ENCODE measurements at places on chromosomes 6 and 20. TPM values are rescaled to one million over a fixed set of nuclear protein-coding genes. Genes with fewer than 3 reads are reported as not detected.

Gene BTNL2
- total RNA-seq: not detected

DNA sequence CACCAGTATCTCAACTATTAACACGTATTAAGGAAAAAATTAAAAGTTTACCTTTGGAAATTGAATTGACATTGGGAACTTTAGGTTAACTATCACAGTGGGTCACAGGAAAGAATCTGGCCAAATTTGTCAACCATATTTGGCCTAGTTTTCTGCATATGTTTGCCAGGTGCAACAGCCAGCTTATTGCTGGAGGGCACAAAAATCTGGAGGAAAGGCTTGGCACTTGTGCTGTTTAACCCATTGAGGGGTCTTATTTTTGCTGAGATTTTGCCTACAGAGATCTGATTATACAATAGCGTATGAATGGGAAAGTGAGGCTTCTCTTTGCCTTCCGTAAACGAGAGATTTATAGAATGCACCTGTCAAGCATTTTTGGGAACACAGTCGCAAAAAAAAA, 190.4 kb downstream of the PRL start:
- no peaks in the 10 kb centered on the region for H3K27me3 ChIP-seq
- no peak overlapping the region for H3K4me3 ChIP-seq
- DNase-seq: no peak
- H3K36me3 ChIP-seq: no peaks in the 10 kb centered on the region
- H3K4me1 ChIP-seq: no peaks in the 10 kb centered on the region
- no peak overlapping the region for H3K27ac ChIP-seq

Gene E2F1
- 0.49 TPM for total RNA-seq

DNA sequence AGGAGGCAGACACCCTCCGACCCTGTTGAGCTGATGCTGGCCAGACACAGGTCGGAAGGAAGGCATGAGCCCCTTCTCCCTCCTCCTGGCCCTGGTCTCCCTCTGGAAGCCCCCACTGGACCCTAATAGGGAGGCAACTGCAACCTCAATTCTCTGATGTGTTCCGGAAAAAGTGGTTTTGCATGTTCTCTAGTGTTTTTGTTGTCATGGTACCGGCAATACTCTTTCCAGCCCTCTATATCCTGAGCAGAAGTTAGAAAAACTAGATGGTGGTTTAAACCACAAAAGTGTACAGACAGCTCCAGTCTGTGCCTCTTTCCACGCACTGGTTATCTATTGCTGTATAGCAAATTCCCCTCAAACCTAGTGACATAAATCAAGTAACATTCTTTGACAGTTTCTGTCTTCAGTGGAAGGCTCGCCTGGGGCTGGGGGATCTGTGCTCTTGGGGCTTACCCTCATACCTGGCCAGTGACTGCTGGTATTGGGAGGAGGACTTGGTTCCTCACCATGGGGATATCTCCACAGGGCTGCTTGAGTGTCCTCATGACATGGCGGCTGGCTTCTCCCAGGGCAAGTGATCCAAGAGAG, 37.0 kb downstream of the SYTL3 start:
- no peaks in the 10 kb centered on the region for H3K36me3 ChIP-seq
- H3K4me1 ChIP-seq: peaks cover 6% of the 10 kb centered on the region
- H3K27me3 ChIP-seq: no peaks in the 10 kb centered on the region
- no peak overlapping the region for H3K4me3 ChIP-seq
- H3K27ac ChIP-seq: no peak overlapping the region

- peaks cover 5% of the 10 kb centered on the region for H3K4me1 ChIP-seq
- DNase-seq: no peak
- H3K27me3 ChIP-seq: no peaks in the 10 kb centered on the region
These were observed 285.1 kb downstream of the ADGB start for GRCh38 chr6:146883640-146884531.

Gene C6orf52
- not detected for total RNA-seq

Gene PGBD1
- total RNA-seq: 5.2 TPM

Data from vagina (tissue), 2 donors.